Caudate nucleus (tissue), 63 donors: ENCODE measurements at places on chromosomes 3 and 15.

DNA sequence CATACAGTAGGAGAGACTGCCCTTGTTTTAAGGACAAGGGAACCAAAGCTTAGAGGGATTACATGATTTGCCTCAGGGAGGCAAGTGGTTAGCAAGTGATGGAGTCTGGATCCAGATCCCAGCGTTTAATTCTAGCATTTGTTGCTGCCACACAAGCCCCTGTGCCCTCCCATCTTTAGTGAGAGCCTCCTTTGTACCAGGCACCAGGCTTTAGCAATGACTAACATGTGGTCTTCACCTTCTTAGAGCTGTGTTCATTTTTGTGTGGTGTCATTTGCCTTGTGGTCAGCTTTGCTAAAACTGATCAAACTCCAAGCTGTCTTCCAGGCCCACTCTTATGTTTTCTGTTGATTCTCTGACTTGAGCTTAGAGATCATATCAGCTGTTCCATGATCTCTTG is 290.5 kb downstream of the RPLP1 start:
- DNase-seq = no peak

GRCh38 chr3:36905545-36905944 is 39.3 kb downstream of the TRANK1 start:
- no peak for DNase-seq

DNA sequence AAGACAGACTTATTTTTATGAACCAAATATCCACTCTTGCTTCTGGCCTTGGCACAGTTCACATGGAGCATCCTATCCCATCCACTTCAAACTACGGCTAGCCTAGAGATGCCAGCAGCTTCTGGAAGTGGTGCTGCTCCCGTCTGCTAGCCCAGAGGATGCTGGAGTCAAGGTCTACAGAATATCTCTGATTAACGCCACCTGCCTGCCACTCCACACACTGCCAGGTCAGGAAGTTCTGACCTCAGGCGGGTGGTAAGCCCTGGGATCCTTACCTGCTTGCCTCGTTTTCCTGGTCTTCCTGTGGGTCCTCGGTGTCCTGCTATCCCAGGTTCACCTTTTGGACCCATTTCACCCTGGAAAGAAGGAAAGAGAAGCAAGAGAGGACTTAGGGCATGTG is 42.9 kb downstream of the EAF1 start:
- DNase-seq = no peak

- no peak for DNase-seq
Observed at GRCh38 chr3:133037436-133037835, 755 bp upstream of the TMEM108 start.

DNA sequence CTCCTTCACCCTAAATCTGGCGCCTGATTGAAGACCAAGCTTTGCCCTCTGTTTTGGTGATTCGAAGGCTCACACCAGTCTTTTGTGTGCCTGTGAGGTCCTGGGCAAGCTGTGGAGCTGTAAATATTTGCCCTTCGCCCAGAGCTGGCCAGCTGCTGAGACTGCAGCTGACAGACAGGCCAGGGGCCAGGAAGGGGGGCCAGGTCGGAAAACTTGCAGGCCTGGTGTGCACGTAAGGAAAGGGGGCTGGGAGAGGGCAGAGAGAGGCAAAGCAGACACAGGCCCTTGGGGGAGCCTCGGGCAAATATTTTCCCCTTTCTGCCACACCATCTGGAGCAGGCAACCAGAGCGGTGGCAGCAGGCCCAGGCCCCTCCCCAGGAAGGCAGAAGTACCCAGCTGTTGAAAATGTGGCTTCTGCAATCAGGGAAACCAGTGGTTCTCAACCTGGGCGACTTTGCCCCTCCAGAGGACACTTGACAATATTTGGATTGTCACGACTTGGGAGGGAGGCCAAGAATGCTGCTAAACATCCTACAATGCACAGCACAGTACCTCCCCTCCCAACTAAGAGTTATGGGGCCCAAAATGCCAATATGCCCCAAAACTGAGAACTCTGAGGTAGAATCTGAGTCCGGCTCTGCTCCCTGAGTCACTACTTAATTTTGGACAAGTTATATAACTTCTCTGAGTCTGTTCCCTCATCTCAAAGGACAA is 2.5 kb downstream of the PDZRN3 start:
- no peak for DNase-seq

GRCh38 chr15:43249236-43249635 is 17.5 kb downstream of the TGM5 start:
- no peak for DNase-seq

GRCh38 chr3:122515020-122515468 is 305 bp upstream of the KPNA1 start:
- DNase-seq = no peak

GRCh38 chr3:143910756-143911155 is 60.9 kb upstream of the DIPK2A start:
- DNase-seq = no peak

DNA sequence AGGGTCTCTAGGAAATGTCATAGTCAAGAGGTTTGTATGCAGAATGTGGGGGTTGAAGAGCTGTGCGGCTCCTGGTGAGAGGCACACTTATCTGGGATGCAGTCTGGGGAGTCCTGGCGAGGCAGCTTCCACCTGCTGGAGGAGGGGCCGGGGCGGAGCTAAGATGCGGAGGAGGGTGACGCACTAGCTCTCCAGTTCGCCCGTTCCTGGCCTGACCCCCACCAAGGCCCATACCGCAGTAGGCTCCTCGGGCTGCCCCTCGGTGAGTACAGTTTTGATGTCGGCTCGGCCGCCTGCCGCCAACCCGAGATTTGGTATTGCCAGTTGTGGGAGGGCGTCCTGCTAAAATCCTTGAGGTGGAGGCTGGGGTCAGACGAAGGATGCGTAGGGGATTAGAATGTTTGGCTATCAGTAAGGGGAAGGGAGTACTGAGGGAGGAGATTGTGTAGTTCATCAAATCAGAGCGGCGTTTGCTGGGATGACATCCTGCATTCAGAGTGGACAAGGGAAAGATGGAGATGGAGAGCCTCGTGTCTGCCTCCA is at the start of gene SCG5:
TSS of gene SCG5 (plus strand) at position 194 of the 543 bp plus-strand sequence. CDS start 1,883 bp downstream, outside the sequence.
- DNase-seq = peak; percentile 52

- DNase-seq = no peak
Observed at GRCh38 chr3:63961891-63962290, 49.7 kb upstream of the SCAANT1 start.

- DNase-seq = no peak
Observed at GRCh38 chr15:38041576-38041975, 107.1 kb downstream of the TMCO5A start.

GRCh38 chr3:102605153-102605552 is 170.3 kb downstream of the ZPLD1 start:
- DNase-seq = no peak

GRCh38 chr3:170790647-170791046 is 79.3 kb downstream of the RPL22L1 start:
- no peak for DNase-seq

DNA sequence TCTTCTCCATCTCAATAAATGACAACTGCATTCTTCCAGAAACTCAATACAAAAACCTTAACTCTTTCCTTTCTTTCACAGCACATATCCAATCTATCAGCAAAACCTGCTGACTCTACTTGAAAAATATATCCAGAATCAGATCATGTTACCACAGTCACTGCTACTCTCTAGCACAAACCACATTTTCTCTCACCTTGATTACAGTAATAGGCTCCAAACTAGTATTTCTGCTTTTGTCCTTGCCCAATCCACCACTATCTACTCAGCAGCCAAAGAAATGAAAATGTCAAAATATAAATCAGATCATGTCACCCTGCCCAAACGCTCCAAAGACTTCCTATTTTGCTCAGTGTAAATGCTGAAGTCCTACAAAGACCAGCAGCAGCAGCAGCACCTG is 15.2 kb downstream of the TMCC1 start:
- DNase-seq = no peak

- DNase-seq = no peak
Observed at GRCh38 chr3:60698117-60698516, 553.1 kb downstream of the FHIT start.

GRCh38 chr15:86623236-86623635 is 543.6 kb downstream of the AGBL1 start:
- DNase-seq = no peak

- DNase-seq = no peak
Observed at GRCh38 chr15:34851751-34852150, 56.4 kb upstream of the ACTC1 start.
